ENCODE measurements at places on chromosomes 2 and 18. TPM values are rescaled to one million over a fixed set of nuclear protein-coding genes. Genes with fewer than 3 reads are reported as not detected.

DNA sequence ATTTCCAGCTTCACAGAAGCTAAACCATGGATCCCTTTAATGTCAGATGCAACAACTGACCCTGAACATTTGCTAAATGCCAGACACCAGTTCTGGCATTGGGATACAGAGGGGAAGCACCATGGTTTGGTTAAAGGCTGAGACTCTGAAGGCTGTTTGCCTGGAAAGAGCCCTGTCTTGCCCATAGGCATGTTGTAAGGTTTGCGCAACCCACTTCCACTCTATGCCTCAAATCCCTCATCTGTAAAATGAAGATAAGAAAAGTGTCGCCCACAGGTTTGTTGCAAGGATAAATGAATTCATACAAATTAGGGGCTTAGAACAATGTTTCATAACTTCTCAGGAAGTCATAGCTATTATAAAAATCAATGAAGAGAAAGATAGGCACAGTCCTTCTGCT is 380.9 kb upstream of the GYPC start:
- H3K4me1 ChIP-seq = no peaks in the 10 kb centered on the region
- no peak overlapping the region for H3K4me3 ChIP-seq
- H3K27ac ChIP-seq = no peak overlapping the region
- no peaks in the 10 kb centered on the region for H3K27me3 ChIP-seq
- DNase-seq = peak; percentile 6
- H3K36me3 ChIP-seq = no peaks in the 10 kb centered on the region

GRCh38 chr18:8660316-8660715 is 45.0 kb upstream of the MTCL1 start:
- no peak overlapping the region for H3K27ac ChIP-seq
- H3K27me3 ChIP-seq = peaks cover 14% of the 10 kb centered on the region
- H3K4me3 ChIP-seq = no peak overlapping the region
- no peak for DNase-seq
- H3K36me3 ChIP-seq = no peaks in the 10 kb centered on the region
- H3K4me1 ChIP-seq = peaks cover 19% of the 10 kb centered on the region

- H3K4me1 ChIP-seq = no peaks in the 10 kb centered on the region
- DNase-seq = no peak
- H3K27me3 ChIP-seq = no peaks in the 10 kb centered on the region
- no peaks in the 10 kb centered on the region for H3K36me3 ChIP-seq
- no peak overlapping the region for H3K27ac ChIP-seq
- no peak overlapping the region for H3K4me3 ChIP-seq
Measured at GRCh38 chr2:106566050-106566449, 78.9 kb downstream of the CD8B2 start.

DNA sequence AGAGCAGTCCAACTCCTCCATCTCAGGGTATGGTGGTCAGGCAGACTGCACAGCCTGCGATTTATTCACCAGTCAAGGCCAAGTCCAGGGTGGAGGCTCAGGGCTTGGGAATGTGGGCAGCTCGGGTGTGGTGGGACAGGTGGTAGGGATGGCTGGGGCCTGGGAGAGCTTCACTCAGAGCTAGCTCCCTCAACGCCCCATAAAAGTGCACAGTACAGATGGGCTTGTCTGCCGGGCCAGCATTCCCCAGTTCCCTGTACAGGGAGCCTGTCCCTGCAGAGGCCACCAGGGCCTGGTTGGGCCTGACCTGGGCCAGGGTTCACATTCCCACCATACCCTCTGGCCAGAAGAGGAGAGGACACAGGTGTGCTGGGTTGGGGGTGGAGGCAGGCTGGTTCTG is 49.2 kb upstream of the OTOS start:
- H3K4me3 ChIP-seq = no peak overlapping the region
- H3K27ac ChIP-seq = no peak overlapping the region
- H3K27me3 ChIP-seq = no peaks in the 10 kb centered on the region
- DNase-seq = no peak

GRCh38 chr2:205975082-205975949 is 110.7 kb downstream of the INO80D start:
- H3K36me3 ChIP-seq = no peaks in the 10 kb centered on the region
- no peaks in the 10 kb centered on the region for H3K4me1 ChIP-seq
- H3K27me3 ChIP-seq = no peaks in the 10 kb centered on the region
- no peak overlapping the region for H3K27ac ChIP-seq

GRCh38 chr18:62590799-62591590 is 68.2 kb downstream of the ZCCHC2 start:
- H3K27me3 ChIP-seq = peaks cover 4% of the 10 kb centered on the region
- H3K4me3 ChIP-seq = no peak overlapping the region
- DNase-seq = no peak

DNA sequence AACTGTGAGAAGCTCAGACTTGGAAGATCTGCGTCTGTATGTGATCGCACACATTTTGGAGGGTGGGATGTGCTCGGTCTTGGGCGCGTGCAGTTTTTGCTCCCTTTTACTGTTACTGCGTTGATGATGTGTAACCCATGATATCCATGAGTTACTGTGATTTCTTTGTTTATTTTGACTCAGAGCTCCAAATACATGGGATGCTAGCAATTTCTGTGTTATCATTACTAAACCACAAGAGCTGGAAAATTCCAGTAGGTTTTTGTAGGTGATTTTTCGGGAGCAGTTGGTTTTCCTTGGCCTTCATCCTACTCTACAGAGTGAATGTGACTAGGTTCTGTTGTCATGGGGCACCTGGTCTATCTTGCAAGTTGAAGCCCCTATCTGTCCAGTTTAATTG is 124.2 kb downstream of the AGAP1 start:
- no peak overlapping the region for H3K4me3 ChIP-seq
- no peaks in the 10 kb centered on the region for H3K27me3 ChIP-seq

- DNase-seq = no peak
- H3K4me3 ChIP-seq = no peak overlapping the region
- H3K36me3 ChIP-seq = no peaks in the 10 kb centered on the region
- H3K27me3 ChIP-seq = peaks cover 34% of the 10 kb centered on the region
Measured at GRCh38 chr2:8219096-8219495, 462.8 kb upstream of the ID2 start.

DNA sequence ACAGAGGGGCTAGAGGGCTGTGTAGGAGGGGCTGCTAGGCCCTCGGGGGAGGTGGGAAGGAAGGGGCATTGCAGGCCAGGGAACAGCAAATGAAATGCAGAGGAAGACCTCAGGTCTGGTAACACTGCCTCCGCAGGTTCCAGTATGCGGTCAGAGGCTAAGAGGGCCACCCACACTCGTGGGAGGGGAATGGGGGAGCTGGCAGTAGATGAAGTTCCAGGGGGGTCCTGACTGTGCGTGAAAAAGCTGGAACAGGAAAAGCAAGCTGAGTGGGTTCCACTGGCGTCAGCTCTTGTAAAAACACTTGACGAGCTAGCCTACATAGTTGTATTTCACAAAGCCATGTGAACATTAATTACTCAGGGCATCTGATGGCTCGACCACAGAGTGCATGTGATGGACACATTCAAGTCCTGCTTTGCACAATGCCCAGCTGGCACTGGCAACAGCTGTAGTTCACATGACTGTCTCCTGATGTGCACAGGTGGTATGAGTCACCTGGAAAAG is 29.0 kb upstream of the PTPN4 start:
- DNase-seq = no peak
- H3K27me3 ChIP-seq = peaks cover 55% of the 10 kb centered on the region
- no peaks in the 10 kb centered on the region for H3K36me3 ChIP-seq
- H3K27ac ChIP-seq = no peak overlapping the region

DNA sequence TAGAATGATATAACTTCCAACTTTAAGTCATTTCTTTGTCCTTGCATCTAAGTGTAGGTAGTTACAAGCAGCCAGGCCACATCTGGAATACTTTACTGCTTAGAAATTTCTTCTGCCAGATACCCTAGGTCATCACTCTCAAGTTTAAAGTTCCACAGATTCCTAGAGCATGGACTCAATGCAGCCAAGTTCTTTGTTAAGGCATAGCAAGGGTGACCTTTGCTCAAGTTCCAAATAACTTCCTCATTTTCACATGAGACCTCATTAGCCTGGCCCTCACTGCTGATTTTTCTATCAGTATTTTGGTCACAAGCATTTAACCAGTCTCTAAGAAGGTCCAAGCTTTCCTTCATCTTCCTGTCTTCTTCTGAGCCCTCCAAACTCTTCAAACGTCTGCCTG is 7.8 kb upstream of the UGT1A9 start:
- DNase-seq = no peak
- H3K4me3 ChIP-seq = no peak overlapping the region
- H3K36me3 ChIP-seq = no peaks in the 10 kb centered on the region

DNA sequence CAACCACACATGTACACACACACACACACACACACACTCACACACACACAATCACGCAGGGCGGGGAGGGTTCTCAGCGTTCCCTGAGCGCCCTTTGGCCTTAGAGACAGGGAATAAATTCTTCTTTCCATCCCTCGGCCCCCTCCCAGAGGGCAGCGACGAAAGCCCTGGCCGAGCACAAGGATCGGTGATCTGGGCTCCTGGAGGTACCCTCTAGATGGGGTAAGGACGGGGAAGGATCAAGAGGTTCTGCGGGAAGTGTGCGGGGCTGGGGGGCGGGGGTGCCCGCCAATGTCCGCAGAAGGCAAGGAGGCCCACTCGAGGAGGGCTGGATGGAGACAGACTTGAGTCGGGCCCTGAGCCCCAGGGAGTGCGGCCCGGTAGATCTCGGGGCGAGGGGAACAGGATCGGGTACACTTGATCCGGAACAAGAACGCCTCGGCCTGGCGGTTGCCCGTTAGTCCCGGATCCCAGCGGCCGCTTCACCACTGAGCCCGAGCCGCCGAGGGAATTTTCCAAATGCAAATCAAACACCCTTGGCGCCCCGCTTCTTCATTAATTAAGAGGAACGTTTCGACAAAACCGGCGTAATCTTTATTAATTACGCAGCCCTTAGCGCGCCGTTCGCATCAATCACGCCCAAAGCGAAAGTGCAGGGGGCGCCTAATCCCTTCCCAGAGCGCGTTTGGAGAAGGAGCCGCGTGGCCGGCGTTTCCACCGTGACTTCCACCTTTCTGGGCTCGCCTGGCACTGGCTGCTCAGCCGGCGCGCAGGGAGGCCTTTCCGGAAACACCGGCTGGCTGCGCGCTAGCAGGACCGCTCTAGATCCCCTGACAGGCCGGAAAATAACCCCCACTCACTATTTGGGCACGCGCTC is 7.0 kb upstream of the PAX3 start:
- no peak for DNase-seq
- no peaks in the 10 kb centered on the region for H3K4me1 ChIP-seq
- H3K27me3 ChIP-seq = no peaks in the 10 kb centered on the region
- H3K27ac ChIP-seq = no peak overlapping the region
- H3K36me3 ChIP-seq = no peaks in the 10 kb centered on the region
- H3K4me3 ChIP-seq = no peak overlapping the region

- peak; percentile 99 for DNase-seq
- H3K27me3 ChIP-seq = no peaks in the 10 kb centered on the region
- no peaks in the 10 kb centered on the region for H3K36me3 ChIP-seq
- peak overlapping the region; percentile 41 for H3K4me3 ChIP-seq
Measured at GRCh38 chr2:74440378-74441169, 1.2 kb downstream of the RTKN start.

DNA sequence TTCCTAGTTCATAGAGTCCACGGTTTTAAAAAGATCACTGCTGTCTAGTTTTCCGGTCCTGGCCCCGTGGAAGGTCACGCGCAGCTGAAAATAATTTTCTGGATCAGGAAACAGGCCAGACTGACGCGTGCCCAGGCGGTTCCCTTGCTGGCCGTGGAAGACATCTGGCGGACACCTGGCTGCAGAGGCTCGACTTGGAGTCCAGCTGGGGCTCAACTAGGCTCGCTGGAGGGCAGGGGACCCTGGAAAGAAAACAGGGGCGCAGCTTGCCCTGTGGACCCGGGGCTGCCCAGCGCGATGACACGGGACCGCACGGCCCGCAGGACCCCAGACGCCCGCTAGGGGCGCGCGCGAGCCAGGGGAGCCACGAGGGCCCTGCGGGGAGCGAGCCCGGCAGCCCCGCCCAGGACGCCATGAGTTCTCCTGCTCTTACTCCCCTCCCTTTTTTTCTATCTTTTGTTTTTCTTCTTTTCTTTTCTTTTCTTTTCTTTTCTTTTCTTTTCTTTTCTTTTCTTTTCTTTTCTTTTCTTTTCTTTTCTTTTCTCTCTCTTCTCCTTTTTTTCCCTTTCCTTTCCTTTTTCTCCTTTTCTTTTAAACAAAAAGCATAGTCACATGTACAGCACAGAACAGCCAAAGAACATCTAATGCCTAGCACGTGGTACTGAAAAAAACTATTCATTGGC is 43.2 kb upstream of the UBE2F start:
- peak; percentile 95 for DNase-seq
- no peaks in the 10 kb centered on the region for H3K36me3 ChIP-seq
- peak overlapping the region; percentile 31 for H3K4me3 ChIP-seq
- H3K4me1 ChIP-seq = peaks cover 7% of the 10 kb centered on the region

DNA sequence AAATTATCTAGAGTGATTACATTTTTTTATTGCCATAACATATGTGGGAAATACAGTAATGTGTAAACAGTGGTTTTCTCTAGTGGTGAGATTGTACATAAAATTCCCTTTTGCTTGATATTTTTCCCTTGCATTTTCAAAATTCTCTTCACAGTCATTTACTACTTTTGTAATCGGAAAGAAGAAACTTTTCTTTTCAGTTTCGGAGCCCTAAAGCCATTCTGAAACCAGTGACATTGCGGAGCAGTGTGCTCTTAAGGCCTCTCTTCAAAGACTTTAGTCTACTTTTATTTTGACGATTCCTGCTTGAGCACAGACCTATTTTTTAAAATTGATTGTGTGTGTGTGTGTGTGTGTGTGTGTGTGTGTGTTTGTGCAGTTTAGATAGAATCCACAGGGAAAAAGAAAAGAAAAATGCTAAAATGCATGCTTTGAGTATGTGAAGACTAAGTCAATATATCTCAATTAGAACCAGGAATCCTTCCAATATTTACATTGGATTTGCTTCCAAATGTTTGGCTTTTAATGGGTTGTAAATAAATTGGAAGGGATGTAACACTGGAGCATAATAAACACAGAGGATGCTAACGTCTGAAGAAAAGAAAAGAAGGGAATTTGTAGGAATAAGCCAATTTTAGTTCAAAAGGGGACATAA is 357.4 kb downstream of the RND3 start:
- H3K27ac ChIP-seq = no peak overlapping the region
- no peak for DNase-seq
- H3K36me3 ChIP-seq = no peaks in the 10 kb centered on the region
- no peak overlapping the region for H3K4me3 ChIP-seq
- H3K4me1 ChIP-seq = no peaks in the 10 kb centered on the region

GRCh38 chr2:105738658-105739241 is 6.0 kb upstream of the NCK2 start:
- H3K36me3 ChIP-seq = no peaks in the 10 kb centered on the region
- H3K27ac ChIP-seq = no peak overlapping the region
- H3K4me3 ChIP-seq = no peak overlapping the region
- no peaks in the 10 kb centered on the region for H3K4me1 ChIP-seq
- DNase-seq = no peak

GRCh38 chr18:42480441-42480840 is 525.4 kb downstream of the PIK3C3 start:
- H3K4me1 ChIP-seq = no peaks in the 10 kb centered on the region
- DNase-seq = no peak
- no peak overlapping the region for H3K4me3 ChIP-seq
- no peaks in the 10 kb centered on the region for H3K27me3 ChIP-seq

NYAP2 gene
- 0.04 TPM for total RNA-seq

HNMT gene
- 3.1 TPM for total RNA-seq

IHH gene
- total RNA-seq = 0.07 TPM

REG1A gene
- 4.9 TPM for total RNA-seq

AMMECR1L gene
- 13.4 TPM for total RNA-seq

HRH4 gene
- not detected for total RNA-seq

OSR1 gene
- not detected for total RNA-seq

CCDC150 gene
- total RNA-seq = 11.3 TPM
